ENCODE measurements at places on chromosomes 3 and 15.

- no peak for DNase-seq
Measured at GRCh38 chr3:29695201-29695600, 414.3 kb downstream of the RBMS3 start.

DNA sequence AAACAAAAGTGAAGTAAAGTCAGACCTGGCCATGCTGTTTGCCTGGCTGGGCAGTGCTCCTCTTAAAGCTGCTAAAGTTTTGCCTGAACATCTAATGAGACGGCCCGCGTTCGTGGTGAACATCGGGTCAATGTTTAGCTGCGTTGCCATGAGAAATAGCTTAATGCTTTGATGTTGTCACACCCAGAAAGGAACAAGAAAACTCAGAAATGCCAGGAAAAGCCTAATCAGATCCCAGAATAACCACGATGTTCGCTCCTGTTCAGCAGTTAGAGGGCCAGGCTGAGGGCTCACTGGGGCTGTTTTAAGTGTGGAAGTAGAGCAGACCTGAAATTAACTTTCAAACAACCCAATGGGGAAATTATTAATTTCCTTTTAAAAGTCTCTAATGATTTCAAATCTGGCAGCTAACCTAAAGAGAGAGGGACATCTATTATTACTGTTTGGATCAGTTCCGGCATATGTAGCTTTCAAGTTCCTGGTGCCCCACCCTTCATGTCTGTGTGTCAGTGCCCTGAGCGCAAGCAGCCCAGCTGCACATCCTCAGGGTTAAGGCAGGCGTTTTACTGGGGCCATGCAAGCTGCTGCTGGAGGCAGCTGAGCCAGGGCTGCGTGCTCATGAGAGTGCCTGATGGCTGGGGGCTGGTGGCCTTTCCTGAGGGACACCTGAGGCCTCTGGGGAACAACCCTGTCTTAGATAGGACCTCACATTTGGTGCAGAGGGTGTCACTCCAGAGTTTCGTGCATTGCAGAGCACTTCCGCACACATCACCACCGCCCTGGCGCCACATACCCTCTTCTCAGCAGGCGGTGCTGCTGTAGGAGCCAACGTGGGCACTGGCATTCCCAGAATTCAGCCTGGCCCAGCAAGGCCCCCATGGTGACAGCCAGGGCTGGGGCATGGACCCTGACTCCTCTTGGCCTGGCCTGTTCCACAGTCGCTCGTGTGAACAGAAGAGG, 76.6 kb downstream of the LRRK1 start:
- no peak for DNase-seq

GRCh38 chr3:127786353-127787070, 35.8 kb downstream of the MGLL start:
- DNase-seq = no peak

DNA sequence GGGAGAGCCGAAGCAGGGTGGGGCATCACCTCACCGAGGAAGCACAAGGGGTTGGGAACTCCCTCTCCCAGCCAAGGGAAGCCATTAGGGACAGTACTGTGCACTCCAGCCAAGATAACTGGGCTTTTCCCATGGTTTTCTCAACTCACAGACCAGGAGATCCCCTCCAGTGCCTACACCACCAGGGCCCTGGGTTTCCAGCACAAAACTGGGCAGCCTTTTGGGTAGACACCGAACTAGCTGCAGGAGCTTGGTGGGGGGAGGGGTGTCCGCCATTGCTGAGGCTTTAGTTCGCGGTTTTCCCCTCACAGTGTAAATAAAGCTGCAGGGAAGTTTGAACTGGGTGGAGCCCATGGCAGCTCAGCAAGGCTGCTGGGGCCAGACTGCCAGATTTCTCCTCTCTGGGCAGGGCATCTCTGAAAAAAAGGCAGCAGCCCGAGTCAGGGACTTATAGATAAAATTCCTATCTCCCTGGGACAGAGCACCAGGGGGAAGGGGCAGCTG, 129.6 kb upstream of the LMCD1 start:
- no peak for DNase-seq

DNA sequence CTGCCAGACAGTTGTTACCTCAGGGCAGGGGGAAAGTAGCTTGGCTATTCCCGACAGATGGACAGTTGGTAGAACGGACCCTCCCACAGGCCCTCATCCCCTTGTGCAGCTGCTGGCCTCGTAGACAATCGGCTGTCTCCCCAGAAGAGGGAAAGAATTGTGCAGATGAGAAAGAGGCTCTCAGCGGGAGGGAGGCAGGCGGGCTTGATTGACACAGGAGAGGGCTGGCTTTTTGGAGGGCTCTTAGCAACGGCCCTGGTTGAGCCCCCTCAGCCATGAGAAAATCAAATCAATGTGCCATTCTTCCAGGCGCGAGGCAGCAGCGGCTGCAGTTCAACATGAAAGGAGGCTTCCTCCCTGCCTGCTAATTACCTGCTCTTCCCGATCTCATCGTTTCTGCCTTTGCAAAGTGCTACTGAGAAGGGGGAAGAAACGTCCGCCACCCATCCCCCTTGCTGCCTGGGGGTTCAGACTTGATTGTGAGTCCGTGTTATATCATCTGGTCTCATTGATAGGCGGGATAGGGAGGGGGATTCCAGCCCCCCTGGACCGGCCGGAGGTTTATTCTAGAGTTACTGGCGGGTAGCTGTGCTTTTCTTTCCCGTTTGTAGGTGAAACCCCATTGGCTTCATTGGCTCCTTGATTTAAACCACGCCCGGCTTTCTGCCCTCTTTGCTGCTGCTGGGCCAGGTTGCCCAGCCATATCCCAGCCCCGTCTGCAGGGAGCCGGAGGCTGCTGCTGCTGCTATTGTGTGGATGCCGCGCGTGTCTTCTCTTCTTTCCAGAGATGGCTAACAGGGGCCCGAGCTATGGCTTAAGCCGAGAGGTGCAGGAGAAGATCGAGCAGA, at the start of gene TAGLN3:
Gene TAGLN3, plus strand, starts transcription at position 287 of the 848 bp plus-strand sequence. Its CDS starts 501 bp downstream, at position 788.
- no peak for DNase-seq

- no peak for DNase-seq
Measured at GRCh38 chr3:69864141-69864540, 124.9 kb downstream of the MITF start.

DNA sequence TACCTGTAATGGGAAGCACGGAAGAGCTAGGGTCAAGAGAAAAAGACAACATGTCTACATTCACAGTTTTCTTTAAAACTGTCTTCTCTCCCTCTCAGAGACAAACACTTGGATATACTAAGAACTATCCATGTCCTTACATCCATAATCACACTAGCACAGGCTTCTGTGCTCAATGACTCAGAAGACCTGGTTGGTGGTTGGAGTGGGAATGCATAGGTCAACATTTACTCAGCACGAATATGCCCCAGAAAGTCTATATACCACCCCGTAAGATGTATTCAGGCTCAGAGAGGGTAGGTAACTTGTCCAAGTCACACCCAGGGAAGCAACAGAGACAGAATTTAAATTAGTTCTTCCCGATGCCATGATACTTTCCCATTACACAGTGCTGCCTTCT, 891.1 kb downstream of the TUSC7 start:
- DNase-seq = no peak

- DNase-seq = no peak
Measured at GRCh38 chr15:101432982-101433381, 56.5 kb downstream of the PCSK6 start.

DNA sequence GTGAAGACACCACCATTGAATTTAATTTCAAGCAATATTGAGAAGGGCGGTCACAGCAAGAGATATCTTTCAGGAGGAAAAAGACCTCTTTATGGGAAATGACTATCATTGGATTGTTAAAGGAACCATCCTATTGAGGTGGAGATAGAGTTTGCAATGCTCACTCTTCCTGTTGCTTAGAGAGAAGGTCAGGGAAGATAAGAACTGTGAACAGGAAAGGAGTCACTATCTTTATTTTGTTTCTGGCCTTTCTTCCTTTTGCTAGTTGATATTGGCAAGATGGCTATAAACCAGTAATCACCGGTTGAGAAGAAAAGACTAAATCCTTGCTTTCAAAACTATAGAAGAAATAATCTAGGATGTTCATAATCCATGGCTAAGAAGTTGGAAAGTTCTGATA, 112.1 kb upstream of the TMEM108 start:
- DNase-seq = no peak

DNA sequence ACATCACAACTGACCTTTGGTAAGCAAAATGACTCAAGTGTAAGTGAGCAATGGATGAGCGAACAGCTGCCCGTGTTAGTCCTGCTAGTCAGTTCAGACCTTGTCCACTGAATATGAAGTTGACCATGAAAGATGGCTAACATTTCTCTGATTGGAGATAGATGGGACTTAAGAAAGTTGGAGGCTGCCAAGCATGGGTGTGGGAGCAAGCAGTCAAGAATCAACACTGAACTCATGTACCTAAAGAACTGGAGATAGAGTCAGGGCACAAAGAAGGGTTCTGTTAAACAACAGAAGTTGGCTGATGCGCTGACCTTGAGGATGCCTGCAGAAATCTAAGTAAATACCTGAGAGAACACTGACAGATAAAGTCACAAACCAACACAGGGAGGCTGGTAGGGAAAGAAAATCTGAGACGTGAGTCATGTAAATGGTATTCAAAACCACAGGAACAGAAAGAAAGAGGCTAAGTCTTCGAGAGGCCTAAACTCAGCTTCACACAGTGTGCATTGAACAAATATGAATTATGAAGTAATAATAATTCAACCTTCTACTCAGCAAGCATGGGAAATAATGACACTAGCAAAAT, 30.7 kb upstream of the ANPEP start:
- no peak for DNase-seq

- no peak for DNase-seq
Measured at GRCh38 chr3:98343647-98344507, 9.8 kb upstream of the OR5K4 start.

- DNase-seq = no peak
Measured at GRCh38 chr3:24937228-24937627, 442.6 kb upstream of the THRB start.

DNA sequence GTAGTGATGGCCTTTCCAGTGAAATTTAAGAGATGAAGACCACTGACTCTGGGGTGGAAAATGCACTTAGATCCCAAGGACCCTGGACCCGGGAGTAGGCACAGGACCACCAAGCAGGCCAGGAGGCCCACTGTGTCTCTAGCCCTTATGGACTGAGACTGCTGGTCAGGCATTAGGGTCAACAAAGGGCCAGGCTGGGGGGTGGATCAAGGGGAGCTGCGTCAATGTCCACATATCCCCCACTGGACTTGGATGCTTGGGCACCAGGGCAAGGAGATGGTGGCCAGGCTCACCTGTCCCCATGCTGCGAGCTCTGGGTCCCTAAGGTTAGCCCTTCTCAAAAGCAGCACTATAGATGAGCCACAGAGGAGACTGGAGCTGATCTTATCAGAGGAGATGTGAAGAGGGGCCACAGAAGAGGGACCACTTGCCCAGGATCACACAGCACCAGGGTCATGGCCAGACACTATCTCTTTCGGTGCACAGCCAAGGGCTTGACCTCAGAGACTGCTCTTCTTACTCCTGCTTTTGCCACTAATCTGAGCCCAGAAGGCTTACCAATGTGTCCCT, 14.7 kb downstream of the RAB6B start:
- DNase-seq = no peak

DNA sequence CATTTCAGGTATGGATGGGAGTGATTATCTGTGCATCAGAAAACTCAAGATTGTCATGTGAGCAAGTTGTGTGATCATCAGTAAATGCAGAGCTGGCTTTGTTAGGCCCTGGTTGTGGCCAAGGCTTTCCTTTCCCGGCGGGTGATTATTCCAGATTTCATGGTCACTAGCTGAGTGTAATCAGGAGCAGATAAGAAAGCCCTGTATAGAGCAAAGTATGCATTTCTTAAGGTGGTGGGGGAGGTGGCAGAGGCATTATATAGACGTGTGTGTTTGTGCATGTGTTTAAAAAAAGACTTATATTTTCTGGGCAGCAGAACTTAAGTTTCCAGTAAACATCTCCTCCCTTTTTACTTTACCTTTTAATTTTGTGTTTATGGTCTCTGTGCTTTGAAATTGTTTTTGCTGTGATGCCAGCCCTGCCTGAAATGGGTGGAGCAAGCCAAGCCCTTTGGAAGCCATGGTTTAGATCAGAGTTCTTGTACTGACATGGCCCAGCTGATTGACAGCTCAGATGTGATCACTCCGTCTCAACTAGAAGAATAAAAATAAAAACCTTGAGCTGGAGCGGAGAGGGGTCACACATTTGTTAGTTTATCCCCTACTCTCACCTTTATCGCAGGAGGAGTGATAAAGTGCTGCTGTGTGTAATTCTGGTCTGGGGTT, 22.2 kb downstream of the SMAD3 start:
- DNase-seq = no peak

GRCh38 chr3:44232407-44232806, 9.3 kb upstream of the TOPAZ1 start:
- no peak for DNase-seq

GRCh38 chr3:58617338-58617761, 40.2 kb upstream of the FAM107A start:
- DNase-seq = no peak

DNA sequence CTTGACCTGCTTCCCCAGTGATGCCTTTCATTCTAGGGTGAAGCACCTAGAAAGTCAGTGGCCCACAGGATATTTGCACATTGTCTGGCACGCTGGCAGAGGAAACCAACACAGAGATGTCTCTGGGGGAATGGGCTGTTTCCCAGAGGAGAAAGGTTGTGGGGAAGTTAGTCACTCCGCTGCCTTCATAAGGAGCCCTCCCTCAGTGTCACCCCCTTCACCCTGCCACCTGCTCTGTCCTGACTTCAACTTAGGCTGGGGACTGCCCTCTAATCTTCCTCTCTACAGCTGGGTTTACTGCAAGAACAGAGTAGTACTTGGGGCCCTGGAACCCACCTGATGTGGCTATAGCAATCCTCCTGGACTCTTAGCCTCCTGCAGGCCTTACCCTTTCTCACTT, 5.7 kb downstream of the KLHDC8B start:
- no peak for DNase-seq

DNA sequence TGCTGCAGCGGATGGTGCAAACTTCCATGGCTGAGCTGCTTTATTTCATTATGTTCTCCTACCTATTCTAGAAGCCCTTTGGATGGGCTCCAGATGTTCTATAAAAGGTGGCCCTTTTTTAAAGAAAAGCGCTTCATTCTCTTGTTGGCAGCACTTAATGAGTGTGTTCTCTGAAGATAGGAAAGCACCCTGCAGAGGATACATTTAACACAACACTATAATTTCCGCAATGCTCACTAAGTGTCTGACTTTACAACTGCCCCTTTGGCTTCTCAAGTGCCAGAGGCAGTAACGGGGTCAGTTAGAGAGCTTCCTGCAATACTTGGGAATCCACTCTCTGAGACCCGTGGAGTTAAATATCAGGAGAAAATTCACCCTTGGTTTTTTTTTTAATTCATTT, 88.1 kb downstream of the MDFIC2 start:
- DNase-seq = no peak

DNA sequence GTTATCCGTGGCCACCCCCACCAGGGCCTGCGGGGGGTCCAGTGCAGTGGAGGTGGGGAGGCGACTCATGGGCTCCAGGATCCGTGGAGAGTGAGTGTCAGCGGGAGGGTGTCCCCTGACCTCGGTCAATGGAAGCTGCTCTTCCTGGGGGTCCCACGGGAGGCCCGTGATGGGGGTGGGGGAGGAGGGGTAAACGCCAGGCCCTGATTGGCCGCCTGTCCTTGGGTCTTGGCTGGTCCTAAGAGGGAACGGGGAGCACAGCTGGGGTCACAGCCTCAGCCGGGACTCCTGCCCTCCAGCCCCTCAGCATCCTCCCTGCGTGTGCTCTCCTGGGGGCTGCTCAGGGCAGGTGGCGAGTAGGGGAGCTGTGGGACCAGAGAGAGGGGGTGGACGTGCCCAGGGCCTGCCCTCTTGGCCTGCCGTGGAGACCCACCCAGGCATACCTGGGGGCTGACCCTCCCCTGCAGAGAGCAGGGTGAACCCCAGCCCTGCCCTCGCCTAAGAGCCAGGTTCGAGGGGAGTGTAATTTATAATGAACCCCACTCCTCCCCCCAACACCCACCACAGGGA, 184.6 kb downstream of the GOLGA6L6 start:
- DNase-seq = no peak

GRCh38 chr3:113084777-113085176, 94.0 kb downstream of the GTPBP8 start:
- no peak for DNase-seq

Measured in T-helper 9 cell (primary cell).